ENCODE measurements at places on chromosomes 6 and 20.
A peak's percentile ranks its signal among the peaks of the same experiment; 100 is the strongest.

- DNase-seq = no peak
These were observed 164.8 kb upstream of the BMP5 start for GRCh38 chr6:56040223-56040622.

- no peak for DNase-seq
These were observed 149.4 kb downstream of the ZMYND8 start for GRCh38 chr20:47206962-47207641.

GRCh38 chr6:89650579-89650978, 12.0 kb upstream of the LYRM2 start:
- DNase-seq = no peak

DNA sequence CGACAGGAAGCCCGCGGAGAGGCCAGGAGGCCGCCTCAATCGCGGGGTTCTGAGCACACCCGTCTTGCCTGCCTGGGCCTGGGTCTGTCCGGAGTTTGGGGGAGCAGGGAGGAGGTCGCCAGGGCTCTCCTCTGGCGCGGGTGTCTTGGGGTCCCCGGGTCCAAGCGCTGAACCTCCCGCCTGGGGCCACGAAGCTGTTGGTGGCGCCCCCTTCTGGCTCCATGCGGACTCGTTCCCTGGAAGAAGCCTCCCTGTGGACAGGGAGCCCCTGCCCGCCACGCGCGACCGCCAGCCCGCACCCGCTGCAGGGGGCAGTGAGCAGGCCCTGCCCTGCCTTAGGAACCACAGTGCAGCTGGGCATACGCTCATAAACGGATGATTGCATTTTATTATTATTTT, 44.7 kb downstream of the MCUR1 start:
- DNase-seq = no peak

GRCh38 chr6:114580882-114581281, 238.1 kb upstream of the HS3ST5 start:
- DNase-seq = no peak

DNA sequence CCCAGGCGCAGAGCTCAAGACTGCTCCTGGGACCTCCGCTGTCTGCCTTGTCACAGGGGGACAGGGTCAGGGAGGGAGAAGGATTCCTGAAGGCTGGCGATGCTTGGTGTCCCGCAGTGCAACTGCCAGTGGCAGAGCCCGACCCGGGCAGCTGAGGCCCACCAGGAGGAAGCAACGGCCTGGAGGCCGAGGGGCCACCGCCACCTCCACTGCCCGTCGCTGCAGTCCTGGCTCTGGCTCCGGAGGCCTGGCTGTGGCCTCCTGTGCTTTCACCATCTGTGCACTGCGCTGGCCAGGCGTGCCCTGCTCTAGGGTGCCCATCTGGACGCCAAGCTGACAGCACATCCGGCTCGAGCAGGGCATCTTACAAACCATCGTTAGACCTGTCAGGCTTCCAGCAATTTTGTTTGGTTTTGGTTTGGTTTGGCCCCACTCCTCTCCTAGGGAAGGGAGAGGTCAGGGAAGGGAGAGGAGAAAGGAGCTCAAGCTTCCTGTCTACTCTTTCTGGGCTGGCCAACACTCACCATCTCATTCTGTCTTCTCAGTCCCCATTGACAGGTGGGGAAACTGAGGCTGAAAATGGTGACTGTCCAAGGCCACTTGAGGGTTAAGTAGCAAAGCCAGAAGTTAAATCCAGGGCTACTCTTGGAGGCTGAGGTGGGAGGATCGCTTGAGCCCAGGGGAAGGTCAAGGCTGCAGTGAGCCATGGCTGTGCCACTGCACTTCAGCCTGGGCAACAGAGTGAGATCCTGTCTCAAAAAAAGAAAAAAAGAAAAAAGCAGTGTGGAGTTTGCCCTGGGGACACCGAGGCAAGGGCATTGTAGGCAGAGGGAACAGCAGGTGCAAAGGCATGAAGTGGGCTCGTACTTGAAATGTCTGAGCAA, 37.7 kb upstream of the NOL4L start:
- DNase-seq = no peak

- no peak for DNase-seq
These were observed 74.0 kb downstream of the PPP1R3G start for GRCh38 chr6:5159162-5159561.

- DNase-seq = no peak
These were observed 29.4 kb upstream of the TPD52L1 start for GRCh38 chr6:125124049-125124669.

DNA sequence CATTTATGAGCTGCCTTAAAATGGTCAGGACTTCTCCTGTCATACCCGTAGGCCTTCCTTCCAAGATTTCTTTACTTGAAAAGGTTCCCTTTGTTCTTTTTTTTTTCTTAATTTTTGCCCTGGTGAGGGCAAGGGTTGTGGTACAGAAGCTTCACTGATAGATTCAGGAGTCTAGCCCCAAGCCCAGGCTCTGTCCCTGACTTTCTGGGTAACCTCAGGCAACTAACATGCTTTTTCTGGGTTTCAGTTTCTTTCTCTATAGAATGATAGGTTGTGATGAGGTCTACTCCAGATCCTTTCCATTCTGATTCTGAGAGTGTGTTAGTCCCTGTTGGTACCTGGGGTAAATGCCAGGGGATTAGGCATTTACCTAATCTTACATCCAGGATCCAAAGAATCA, 21.2 kb downstream of the SNPH start:
- DNase-seq = peak; percentile 7

DNA sequence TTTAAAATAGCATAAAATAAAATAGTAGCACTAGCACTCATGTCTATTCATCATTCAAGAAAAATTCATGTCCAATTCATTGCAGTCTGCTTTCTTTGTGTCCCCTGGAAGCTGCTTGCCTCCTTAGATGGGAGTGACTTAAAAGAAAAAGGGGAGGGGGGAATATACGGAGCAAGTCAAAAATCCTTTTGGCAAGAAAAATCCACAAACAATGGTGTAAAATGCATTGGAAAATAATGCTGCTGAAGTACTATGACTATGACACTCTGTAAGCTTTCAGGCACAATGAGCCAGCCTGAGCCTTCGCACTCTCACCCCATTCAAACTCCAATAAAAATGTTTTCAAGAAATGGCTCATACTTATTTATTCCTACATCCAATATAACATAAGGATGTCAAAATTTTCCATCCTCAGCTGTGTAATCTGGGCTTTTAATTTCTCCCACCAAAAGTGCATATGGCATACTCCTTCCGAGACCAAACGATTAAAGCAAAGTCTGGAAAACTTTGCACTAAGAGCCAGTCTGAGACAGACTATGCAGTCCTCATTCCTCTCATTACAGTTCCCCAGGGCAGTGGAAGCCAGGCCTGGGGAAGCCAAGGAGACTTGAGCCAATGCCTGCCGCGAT, 790 bp downstream of the NEDD9 start:
- no peak for DNase-seq

DNA sequence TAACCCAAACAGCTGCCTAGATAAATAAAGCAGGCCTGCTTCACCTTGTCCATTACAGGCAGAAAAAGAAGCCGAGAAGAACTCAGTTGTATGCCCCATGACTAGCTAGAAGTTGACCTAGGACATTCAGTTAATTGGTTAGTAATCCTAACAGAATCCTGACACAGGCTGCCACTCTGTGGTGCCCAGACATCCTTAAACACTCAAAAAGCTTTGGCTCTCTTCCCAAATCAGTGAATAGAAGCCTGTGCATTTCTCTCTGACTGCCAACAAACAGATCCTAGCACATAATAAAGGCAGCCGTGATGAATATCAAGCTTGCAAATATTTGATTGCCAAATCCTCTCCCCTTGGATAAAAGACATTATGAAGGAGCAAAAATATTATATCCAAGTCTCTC, 519.1 kb upstream of the EYS start:
- no peak for DNase-seq

DNA sequence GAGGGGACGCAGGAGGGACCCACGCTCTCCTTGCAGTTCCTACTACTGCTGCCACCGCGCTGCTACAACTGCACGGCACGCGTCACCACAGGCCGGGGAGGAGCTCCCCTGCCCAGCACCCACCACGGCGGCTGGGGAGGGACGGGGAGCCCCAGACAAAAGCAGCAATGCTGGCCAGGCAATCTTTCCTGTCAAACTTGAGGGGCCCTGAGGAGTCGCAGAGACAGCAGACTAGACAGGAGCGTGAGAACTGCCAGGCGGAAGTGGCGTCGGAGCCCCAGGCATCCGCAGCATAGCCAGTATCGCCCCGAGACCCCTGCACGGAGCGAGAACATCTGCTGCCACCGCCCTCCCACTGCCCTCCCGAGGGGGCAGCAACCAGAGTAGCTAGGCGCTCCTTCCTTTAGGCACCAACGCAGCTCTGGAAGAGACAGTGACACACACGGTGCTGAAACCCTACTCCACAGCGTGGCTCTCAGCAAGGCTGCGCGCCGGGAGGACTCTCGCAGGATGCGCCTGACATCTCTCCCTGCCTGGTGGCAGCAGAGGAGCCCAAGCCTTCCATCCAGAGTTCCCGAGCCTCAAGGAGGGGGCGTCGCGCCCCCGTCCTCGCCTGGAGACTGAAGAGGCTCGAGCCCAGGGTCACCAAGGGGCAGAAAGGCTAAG, 2.2 kb downstream of the TAF4 start:
- DNase-seq = no peak

- no peak for DNase-seq
These were observed 237.8 kb downstream of the LY86 start for GRCh38 chr6:6826095-6826901.

- DNase-seq = no peak
These were observed 540.0 kb downstream of the PTPRT start for GRCh38 chr20:42649748-42650147.

DNA sequence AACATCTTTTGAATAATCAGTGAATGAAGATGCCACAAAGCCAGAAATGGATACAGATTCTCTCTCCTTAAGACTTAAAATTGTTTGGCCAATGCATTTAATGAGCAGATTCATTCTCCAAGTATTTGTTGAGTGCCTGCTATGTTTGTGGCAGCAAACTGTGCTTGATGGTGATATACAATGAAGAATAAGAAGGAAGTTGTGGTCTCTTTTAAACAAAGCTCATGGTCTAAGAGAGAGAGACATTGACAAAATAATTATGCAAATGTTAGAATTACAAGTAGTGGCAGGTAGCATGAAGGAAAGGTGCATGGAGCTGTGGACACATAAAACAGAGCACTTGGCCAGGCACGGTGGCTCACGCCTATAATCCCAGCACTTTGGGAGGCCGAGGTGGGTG, 28.3 kb downstream of the NFATC2 start:
- DNase-seq = no peak

- no peak for DNase-seq
These were observed 64.6 kb downstream of the SYNE1 start for GRCh38 chr6:152572338-152573088.

- DNase-seq = peak; percentile 70
These were observed 28.3 kb downstream of the SERPINB6 start for GRCh38 chr6:2942914-2943563.

- no peak for DNase-seq
These were observed 236.9 kb downstream of the GMDS start for GRCh38 chr6:2008383-2008976.

DNA sequence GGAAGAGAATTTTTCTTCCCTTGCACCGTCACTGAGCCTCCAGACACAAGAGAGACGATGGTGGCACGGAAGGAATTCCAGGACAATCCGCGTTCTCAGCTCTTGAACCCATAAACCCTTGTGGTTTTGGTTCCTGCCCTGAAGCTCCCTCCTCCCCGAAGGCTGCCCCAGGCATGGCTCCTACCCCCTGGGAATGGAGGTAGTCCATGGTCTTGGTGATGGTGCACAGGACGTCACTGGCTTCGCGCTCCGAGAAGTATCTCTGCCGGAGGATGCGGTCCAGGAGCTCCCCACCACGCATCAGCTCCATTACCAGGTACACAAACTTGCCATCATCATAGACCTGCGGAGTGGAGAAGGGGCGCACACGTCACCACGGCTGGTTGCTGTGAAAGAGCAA, 47.5 kb upstream of the MPC1 start:
- DNase-seq = no peak

- DNase-seq = no peak
These were observed 77.6 kb downstream of the TRERF1 start for GRCh38 chr6:42374018-42374669.

- DNase-seq = no peak
These were observed 44.0 kb upstream of the DOK5 start for GRCh38 chr20:54431156-54431944.

GRCh38 chr20:46285740-46286139, 22.6 kb downstream of the CDH22 start:
- no peak for DNase-seq

DNA sequence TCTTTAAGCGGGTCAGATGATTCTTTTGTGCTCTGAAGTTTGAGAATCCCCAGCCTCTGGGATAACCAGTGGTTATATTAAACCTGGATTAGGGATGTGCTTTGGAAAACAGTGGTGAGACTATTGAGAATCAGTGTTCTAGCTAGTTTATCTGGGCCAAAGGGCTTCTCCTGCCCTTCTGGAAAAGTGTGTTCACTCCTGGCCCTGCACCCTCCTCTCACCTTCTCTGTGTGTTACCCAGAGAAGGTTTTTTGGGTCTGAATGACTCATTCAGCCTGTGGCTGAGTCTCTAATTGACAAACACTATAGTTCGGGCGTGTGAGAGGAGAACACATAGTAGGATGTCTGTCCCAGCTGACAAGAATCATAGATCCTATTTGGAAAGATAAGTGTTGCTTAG, 66.7 kb downstream of the LRRC1 start:
- DNase-seq = no peak

DNA sequence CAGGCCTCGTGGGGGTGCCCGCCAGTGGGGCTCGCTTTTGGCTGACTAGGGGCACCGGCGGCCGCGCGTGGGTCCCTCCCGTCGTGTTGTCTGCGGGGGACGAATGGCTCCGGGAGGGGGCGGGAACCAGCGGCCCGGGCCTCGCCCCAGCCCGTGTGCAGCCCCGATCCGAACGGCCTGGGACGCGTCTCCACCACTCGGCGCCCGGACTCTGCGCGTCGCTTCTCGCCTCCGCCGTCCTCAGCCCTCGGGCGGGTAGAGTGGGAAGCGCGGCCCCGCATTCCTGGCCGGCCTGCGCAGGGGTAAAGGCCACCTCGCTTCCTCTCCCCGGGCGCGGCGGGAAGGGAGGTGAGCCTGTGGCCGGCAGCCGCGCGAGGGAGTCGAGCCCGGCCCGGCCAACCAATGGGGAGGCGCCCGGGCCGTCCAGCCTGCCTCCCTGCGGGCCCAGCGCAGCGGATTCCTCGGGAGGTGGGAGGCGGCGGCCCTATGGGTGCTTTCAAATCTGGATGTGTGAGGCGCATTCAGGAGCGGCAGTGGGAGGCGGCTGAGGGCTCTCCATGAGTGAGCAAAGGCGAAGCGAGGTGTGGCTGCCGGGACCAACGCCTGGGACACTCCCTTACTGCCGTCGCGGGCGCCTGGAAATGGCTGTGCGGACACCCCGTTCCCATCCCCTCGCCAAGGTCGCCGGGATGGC, 1.1 kb upstream of the ZBTB46 start:
- no peak for DNase-seq

- DNase-seq = no peak
These were observed 764.0 kb upstream of the CITED2 start for GRCh38 chr6:140138311-140139010.

GRCh38 chr6:23002044-23002619, 432.8 kb downstream of the HDGFL1 start:
- no peak for DNase-seq

GRCh38 chr6:285030-285771, 7.1 kb upstream of the DUSP22 start:
- DNase-seq = no peak

Measured in stimulated activated naive CD4-positive, alpha-beta T cell (primary cell).